ENCODE measurements at places on chromosomes 5 and 9.

DNA sequence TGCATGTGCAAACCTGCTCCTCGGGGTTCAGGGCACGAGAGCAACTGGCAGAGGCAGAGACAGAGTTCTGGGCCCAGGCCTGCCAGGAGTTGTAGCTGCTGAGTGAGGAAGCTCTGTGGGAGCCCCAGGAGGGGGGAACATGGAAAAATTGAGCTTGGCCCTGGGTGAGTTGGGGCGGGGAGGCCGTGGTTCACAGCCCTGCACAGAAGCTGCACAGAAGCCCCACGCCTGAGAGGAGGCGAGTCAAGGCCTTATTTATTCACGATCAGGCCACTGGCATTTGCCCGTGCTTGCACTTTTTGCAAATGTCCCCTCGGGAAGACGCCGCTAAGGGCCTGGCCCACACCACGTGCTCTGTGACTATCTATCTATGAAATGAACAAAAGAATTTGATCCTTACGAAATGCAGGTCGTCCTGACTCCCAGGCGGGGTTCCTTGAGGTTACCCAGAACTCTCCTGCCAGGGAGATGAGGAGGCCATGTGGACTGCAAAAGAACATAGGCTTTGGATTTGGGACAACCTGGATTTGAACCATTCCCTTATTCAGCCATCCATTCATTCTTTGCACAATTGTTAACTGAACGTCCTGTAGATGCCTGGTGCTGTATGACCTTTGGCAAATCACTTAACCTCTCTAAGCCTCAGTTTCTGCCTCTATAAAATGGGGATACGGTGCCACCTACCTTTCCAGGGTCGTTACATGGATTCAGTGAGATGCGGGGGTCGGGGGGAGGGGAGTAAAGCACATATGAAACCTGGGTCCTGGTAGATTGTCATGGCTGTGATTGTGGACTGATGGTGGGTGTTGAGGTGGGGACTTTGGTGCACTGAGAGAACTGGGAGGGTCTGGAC is 17.9 kb downstream of the COL27A1 start:
- no peak for DNase-seq

DNA sequence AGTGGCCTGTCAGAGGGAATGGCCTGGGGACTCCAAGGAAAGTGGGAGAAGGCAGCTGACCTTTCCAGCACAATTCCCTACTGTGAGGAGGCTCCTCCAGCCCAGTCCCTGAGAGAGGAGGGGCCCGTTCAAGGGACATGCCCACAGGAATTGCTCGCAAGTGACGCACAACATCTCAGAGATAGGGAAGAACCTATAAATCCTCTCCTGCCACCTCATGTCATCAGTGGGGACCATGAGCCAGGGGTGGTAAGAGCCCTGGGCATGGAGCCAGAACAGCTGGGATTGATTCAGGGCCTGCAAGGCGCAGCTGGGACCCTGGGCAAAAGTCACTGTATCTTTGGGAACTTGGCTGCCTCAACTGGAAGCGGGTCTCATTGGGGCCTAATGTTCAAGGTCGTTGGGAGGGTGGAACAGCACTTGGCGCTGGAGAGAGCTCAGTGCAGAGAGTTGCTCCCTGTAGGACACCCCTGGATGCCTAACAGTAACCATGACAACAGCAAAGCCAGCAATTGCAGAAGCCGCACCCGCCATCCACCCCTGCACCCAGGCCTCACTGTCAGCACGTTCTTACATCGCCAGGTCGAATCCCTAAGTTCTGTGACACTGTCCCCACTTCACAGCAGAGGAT is 41.3 kb upstream of the ORM1 start:
- DNase-seq, result no peak

DNA sequence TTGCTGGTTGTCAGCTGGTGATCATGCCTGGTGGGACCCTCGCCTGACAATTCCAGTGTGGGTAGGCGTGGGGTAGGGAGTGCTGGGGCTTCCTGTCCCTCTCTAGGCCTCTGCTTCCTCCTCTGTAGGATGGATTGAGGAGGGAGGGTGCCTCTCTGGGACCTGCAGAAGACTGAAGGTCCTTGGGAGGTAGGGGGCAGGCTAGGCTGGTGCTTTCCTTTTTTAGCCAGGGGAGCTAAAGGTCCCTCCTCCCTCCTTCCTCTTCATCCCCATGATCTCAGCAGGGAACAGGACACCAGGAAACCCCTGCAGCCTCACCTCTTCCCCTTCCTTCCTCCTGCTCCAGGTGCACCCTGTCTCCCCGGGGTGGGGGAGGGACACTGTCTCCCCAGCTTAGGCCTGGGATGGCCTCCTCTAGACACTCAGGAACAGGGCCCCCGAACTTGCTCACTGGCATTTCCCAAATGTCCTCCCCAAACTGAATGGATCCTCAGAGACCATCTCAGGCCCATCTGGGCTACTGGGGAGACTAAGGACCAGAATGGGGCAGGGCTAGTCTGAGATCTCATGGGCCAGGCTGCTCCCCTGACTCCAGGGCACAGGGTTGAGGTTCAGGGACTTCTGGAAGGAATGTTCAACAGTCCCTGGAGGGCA is 8.4 kb downstream of the SH2D3C start:
- DNase-seq, result no peak

- DNase-seq, result no peak
Measured at GRCh38 chr5:2186472-2187015, 303.8 kb upstream of the IRX4 start.

DNA sequence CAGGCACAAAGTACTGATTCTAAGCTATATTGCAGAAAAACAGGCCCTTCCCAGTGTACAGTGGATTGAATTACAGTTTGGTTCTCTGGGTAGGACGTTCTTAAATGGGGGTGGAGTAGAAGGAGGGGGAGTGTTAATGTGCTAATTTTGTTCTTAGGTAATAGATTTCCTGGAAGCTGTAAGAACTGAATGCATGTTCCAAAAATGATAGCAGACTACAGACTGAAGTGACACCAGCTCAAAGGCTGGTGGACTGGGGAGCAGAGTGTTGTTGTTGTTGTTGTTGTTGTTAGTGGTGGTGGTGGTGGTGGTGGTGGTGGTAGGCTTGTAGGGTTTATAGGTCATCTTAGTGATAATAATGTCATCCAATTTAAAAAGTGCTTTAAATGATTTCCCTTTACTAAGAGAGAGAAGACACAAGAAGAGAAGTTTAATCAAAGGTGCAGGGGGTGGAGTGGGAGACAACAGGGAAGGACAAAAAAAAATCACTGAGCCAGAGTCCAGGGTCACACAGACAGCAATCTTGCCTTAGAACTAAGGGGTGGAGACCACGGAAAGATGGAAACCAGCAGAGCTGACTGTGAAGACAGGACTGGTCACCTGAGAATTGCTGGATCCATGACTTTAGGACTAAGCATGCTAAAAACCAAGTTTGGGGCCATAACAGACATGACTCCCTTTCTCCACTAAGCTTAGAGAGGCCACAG is 27.0 kb downstream of the TTLL11 start:
- DNase-seq, result no peak

DNA sequence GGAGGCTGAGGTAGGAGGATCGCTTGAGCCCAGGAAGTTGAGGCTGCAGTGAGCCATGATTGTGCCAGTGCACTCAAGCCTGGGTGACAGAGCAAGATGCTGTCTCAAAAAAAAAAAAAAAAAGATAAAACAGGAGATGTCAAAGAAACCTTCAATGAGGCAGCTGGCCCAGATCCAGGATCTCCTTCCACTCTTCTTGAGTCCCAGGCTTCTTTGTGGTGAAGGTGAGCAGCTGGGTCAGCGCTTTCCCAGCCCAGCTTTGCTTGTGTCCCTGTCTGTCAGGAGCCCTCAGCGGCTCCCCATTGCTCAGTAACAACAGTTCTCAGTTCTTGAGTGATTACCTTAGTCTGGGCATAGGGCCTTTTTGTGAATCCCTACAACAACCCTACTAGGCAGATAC is 69.4 kb upstream of the PSD2 start:
- no peak for DNase-seq

- DNase-seq, result no peak
Measured at GRCh38 chr5:56876327-56876726, 33.1 kb upstream of the SETD9 start.
